ENCODE measurements at places on chromosomes 5 and 9. TPM values are rescaled to one million over a fixed set of nuclear protein-coding genes. Genes with fewer than 3 reads are reported as not detected.

Gene ARSI
- 18.6 TPM for total RNA-seq

Gene CYFIP2
- total RNA-seq, result 0.80 TPM

Gene GAS1
- total RNA-seq, result 0.13 TPM

Gene IL4
- not detected for total RNA-seq

Gene ACER2
- total RNA-seq, result 1.3 TPM

Gene PAIP1
- 127 TPM for total RNA-seq

Gene NKD2
- total RNA-seq, result 12.3 TPM

Gene FOXD4L3
- not detected for total RNA-seq

Gene ADAMTSL1
- not detected for total RNA-seq

Gene RALGPS1
- 7.2 TPM for total RNA-seq

Gene FBP1
- 0.36 TPM for total RNA-seq

Gene RANBP17
- not detected for total RNA-seq

Gene OR1L1
- not detected for total RNA-seq

Gene ORM1
- 3.5 TPM for total RNA-seq

Gene TMEM38B
- total RNA-seq, result 30.6 TPM

Gene TRIM7
- 25.8 TPM for total RNA-seq

Gene AP3B1
- total RNA-seq, result 55.4 TPM

Gene OCLN
- 102 TPM for total RNA-seq

Gene ADRB2
- total RNA-seq, result 1.0 TPM

Gene DMRT3
- not detected for total RNA-seq

Gene UGT3A2
- 0.10 TPM for total RNA-seq

Gene GPR150
- 0.54 TPM for total RNA-seq

Gene VLDLR
- 2.1 TPM for total RNA-seq

Gene MLANA
- not detected for total RNA-seq

Gene TMEM232
- total RNA-seq, result 0.21 TPM

Gene PCDHGB5
- 0.87 TPM for total RNA-seq

Gene SAPCD2
- total RNA-seq, result 18.4 TPM

Gene SLC6A3
- total RNA-seq, result 0.05 TPM

Gene CAMK2A
- total RNA-seq, result 0.51 TPM

Gene ST6GALNAC4
- 38.0 TPM for total RNA-seq

Gene TRIM36
- 1.6 TPM for total RNA-seq

Gene SH3GLB2
- total RNA-seq, result 68.3 TPM

Gene CCDC180
- 2.9 TPM for total RNA-seq

Gene PCDHGA6
- total RNA-seq, result 0.59 TPM

Gene CDHR2
- total RNA-seq, result 0.72 TPM

Gene ARL10
- 2.0 TPM for total RNA-seq

Gene PAXX
- 64.0 TPM for total RNA-seq

Gene PCDHB14
- 0.80 TPM for total RNA-seq

Gene SPATA31E1
- not detected for total RNA-seq

Gene KLHL3
- 1.9 TPM for total RNA-seq

Gene SLC23A1
- not detected for total RNA-seq

Gene STXBP1
- 67.5 TPM for total RNA-seq

Gene ADRA1B
- total RNA-seq, result 8.3 TPM

Gene AK8
- 0.39 TPM for total RNA-seq

Gene SLC46A2
- total RNA-seq, result not detected

Gene AMBP
- total RNA-seq, result 1.7 TPM

Gene ZNF169
- 3.1 TPM for total RNA-seq

Gene CNOT6
- 32.8 TPM for total RNA-seq

Gene ANKRD31
- not detected for total RNA-seq

Gene NDUFB6
- total RNA-seq, result 85.3 TPM

Gene OBP2B
- not detected for total RNA-seq

Gene TMOD1
- total RNA-seq, result 1.4 TPM

Gene BTNL3
- total RNA-seq, result not detected

Gene SPATA31D4
- not detected for total RNA-seq

Gene WNK2
- 13.7 TPM for total RNA-seq

Gene ENC1
- 37.0 TPM for total RNA-seq

Gene SPINK4
- total RNA-seq, result not detected

Gene CARTPT
- not detected for total RNA-seq

Gene ADGRV1
- 0.49 TPM for total RNA-seq
